ENCODE measurements at places on chromosomes 16 and 17.

GRCh38 chr16:29825145-29826044 lies 5.1 kb downstream of the MVP start:
- DNase-seq, result no peak

DNA sequence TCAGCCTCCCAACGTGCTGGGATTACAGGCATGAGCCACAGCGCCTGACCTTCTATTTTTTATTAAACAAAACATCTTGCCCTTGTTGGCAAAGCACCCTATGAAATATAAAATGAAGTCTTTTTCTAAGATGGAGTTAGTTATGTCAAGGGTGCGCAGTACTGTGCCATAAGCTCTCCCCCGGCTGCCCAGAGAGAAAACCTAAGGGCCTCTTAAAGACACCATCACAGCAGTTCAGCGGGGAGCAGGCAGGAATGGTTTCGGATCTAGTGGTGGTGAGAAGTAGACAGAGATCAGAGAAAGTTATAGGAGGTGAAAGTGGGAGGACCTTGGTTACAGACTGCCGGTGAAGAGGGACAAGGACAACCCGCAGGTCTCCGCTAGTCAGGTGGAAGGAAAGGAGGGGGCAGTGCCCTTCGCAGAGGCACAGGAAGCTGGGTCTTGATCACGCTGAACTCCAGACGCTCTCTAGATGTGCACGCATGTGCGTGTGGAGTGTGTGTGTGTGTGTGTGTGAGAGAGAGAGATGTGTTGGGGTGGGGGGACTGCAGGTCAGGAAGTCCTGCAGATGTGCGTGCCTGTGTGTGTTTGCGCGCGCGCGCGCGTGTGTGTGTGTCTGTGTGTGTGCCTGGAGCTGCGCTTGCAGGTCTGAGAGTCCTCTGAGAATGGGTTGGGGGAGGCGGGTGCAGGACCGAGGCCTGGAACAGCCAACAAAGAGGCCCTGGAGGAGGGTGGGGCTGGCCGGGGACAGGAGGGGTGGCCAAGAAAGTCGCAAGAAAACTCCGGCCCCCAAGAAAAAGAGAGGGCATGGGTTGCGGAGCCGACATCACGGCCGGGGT lies 748 bp upstream of the CMTM3 start:
- DNase-seq, result peak; percentile 60

GRCh38 chr17:81868674-81869220 lies 2.4 kb downstream of the ARHGDIA start:
- no peak for DNase-seq

GRCh38 chr17:70106551-70106950 lies 31.5 kb downstream of the KCNJ16 start:
- DNase-seq, result no peak

DNA sequence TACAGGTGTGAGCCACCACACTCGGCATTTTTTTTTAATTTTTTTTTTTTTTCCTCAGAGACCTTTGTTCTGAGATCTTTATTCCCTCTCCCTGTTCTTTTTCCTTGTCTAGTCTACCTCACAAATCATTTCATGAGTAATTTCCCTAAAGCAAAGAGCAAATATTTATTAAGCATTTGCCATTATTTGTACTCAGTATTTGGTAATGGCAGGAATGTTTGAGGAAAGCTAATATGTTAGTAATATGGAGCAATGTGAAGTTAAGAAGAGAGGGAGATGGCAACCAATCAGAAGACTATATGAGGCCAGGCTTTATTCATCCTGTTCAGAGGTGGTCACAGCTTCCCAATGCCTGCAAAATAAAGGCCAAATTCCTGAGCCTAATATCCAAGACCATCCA lies 13.3 kb downstream of the CENPV start:
- no peak for DNase-seq

GRCh38 chr17:44976206-44976605 lies 8.1 kb upstream of the C1QL1 start:
- no peak for DNase-seq

GRCh38 chr17:40325156-40326013 lies 16.4 kb downstream of the RARA start:
- no peak for DNase-seq

DNA sequence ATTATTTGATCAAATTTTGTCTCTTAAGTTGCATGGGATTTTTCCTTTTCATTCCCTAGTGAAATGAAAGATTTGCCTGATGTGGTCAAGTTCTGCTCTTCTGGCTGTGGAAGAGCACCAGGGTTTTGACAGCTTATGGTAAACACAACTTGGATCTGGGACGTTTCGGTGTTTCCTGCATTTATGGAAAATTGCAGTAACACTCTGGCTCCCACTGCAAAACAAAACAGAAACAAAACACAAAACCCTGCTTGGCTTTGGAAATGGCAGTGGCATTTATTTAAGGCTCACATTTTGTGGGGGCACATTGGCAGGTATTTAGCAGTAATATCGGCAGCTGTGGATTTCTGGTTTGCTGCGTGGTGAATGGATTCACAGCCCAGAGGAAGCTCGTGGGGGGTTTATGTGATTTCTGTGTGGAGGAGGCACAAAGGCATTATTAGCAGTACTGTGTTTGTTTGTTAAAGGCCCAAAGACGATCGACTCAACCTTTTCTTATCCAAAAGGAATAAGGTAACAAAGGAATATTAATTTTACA lies 377.8 kb downstream of the SNX29 start:
- no peak for DNase-seq
